Stimulated activated CD4-positive, alpha-beta T cell treated with anti-CD3 and anti-CD28 coated beads, Interleukin-1b, Interleukin-23, amount 100 ng/mL, for 1 hour (primary cell): ENCODE measurements at places on chromosomes 6 and 20.

- DNase-seq = no peak
Measured at GRCh38 chr6:31407699-31408098, 4.3 kb downstream of the MICA start.

DNA sequence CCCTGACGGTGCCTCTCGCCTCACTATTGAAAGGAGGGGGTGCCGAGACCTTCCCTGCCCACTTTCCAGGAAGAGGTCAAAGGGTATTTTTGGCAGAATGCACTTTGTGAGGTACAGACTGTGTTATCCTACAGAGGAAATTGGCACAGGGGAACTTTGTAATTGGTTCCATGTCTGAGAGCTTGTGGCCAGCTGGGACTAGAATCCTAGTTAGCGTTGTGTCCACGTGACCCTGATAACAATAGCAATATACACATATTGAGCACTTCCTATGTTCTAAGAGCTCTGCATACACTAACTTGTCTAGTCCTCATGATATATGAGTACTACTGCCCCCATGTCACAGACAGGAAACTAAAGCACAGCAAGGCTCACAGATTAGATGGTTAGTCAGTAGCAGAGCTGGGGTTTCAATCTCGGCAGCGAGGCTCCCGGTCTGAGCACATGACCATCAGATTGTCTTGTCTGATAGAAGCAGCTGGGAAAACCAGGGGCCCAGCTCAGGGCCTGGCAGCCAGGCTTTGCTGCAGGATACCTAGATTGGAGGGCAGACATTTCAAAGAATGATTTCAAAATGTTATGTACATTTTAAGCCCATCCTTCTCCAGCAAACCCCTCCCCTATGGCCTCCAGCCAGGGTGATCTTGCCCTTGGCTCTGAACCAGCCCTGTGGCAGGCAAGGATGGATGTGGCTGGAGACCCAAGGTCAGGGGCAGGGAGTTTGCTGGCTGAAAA lies 1.4 kb downstream of the MAPK13 start:
- DNase-seq = no peak

DNA sequence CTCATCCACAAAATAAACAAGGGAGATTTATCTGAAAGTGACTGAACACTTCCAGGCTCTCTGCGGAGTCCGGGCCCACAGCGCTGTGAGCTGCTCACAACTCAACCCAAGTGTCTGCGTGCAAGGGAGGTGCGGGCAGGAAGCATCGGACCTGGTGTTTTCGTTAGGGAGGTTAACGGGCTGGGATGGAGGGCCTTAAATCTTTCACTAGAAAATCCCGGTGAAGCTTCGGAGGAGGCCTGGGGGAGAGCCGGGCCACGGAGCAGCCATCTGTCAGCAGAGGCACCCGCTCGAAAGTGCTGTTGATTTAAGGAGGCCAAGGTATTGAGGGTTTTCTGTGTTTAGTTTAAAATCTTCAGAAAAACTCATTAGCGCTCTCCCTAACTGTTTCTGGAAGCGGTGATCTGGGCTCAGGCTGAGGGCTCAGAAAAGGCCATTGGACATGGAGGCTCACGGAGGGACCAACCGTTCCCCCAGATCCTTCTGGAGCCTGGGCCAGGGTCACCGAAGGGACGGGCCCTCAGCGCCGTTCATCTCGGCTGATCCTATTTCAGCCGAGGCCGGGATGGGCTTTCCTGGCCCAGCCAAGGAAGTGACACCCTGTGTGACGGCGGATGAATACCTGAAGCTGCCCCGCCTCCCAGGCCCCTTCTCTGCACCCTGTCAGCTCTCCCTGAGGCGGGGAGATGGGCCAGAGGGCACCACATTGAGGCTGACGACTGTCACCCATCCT lies 20.7 kb downstream of the GATA5 start:
- DNase-seq = no peak

- no peak for DNase-seq
Measured at GRCh38 chr6:142413111-142413510, 111.3 kb downstream of the ADGRG6 start.

DNA sequence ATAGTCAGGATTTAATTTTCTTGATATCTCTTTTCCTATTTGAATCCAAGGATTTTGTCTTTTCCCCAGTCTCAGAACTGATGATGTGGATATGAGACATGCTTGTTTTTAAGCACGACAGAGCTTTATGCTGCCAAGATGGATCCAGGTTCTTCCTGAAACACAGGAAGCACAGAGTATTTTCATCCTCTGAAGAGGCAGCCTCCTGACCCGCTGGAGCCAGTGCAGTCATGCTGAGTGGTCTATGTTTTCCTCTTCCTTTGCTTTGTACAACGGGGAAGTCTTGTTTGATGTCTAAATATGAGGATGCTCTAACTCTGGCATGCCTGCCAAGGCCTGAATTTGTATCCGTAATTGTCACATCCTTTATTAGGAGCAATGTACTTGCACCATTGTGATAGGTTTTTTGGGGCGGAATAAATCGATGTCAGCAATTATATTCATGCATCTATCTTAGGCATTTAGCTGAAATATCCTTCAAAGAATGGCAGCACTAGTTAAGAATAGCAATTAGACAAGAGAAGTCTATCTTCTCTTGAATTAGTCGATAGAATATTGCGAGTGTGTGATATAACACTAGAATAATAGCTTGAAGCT lies 407.1 kb upstream of the JAG1 start:
- no peak for DNase-seq

DNA sequence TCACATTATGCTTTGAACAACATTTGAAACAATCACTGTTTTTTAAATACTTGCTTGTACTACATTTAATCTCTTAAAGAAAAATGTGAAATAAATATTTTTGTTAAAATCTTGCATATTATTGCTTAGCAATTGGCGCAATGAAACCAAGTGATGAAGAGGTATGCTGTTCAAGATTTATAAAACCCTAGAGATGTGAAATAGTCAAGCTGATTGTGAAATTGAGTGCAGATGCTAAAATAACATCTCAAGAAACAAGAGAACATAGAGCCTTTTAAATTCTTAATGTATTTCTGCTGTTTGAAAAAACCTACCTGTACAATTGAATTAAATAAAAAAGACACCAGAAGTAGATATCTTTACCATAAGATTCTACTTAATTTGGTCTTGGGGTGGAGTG lies 179.2 kb upstream of the MCHR2 start:
- DNase-seq = no peak

DNA sequence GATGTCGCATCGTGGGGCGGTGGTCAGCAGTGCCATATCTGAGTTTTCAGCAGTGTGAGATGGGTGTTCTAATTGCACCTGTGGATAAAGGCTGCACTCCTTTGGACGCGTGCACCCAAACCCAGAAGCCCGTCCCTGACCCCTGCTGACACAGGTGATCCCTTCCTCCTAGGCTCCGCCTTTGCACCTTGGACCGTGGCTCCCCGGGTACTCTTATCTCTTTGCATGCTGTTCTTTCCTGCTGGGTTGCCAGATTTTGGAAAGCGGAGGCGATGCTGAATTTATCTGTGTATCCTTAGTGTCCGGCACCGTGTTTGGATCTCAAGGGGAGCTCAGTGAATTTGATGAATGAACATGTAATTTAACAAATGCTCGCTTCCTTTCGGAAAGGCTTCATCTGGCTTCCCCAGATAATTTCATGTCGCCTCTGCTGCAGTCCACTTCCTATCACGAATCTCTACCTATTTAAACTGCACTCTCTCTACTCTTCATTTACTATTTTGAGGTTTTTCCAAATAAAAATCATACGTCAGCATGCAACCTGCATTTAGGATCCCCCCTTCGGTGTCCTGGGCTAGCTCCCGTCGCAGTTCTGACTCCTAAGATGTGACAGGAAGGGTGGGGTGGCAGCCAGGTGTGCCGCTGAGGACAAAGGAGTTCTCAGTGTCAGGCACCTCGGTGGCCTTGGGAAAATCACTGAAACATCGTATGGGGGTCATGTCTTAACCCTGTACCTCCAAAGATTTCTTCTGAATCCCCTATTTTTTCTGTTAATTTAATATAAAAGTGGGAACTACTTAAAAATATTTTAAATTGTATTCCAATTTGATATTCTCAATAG lies 753 bp upstream of the PERP start:
- no peak for DNase-seq

- DNase-seq = no peak
Measured at GRCh38 chr20:53917145-53918019, 153.0 kb downstream of the BCAS1 start.

- no peak for DNase-seq
Measured at GRCh38 chr20:823574-823902, 10.0 kb upstream of the FAM110A start.

DNA sequence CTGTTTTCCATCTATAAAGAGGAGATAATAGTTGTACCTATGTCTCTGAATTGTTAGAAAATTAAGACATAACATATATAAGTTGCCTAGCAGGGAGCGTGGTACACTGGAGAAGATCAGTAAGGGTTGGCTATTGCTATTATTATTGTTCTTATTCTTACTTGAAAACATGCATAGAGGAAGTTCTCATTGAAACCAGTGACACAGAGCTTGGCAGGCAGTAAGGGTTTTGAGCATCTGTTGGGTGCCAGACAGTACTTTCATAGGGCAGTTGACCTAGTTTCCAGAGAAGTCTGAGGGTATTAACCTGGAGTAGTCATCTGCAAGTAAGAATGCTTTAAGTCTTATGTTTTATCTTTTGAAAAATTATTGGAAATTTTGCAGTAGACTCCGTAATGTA lies 13.3 kb upstream of the SGK1 start:
- DNase-seq = no peak

GRCh38 chr6:14102383-14102782 lies 15.2 kb upstream of the CD83 start:
- no peak for DNase-seq

GRCh38 chr6:141199074-141199473 lies 933.7 kb upstream of the GJE1 start:
- DNase-seq = no peak

DNA sequence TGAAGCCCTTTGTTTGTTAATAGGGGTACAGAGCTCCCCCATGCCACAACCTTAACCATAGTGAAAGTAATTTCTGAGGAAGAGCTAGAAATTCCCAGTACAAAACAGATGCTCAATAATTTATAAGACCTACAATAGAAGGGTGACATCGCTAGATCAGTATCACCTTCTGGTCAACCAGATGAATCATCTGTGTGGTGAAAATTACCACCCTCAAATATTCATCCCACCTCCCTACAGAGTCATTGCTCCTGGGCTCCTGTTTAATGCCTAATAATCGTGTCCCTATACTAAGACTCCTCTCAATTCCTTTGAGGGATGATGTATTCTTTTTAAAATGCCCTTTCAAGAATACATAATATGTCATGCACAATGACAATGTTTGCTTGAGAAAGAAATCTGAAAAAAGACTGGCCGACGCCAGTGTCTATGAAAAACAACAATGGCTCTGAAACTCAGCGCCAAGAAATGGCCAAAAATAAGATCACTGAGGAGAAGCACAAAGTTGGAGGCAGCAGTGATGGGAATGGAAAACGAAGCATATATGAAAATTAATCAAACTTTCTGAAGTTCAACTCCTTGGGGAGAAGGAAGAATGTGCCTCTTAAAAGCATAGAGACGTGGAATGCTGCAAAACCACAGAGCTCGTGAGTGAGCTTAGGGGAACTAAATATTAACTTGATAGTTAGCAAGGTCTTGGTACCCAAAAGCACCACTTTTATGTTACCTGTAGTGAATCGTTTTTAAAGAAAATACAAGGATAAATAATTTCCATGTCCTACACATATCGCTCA lies 11.0 kb upstream of the ADGRF5 start:
- DNase-seq = no peak

DNA sequence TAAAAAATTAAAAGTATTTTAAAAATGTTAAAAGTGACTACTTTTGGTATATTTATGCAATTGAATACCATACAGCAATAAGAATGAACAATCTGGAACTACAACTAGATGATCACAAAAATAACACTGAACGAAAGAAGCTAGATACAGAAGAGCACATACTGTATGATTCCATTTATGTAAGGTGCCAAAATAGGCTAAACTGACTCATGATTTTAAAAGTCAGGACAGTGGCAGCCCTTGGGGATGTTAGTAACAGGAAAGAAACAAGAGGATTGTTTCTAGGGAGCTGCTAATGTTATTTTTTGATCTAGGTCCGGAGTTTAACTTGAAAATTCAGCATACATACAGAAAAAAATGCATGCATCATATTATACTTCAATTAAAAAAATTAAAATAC lies 42.3 kb downstream of the KIF13A start:
- no peak for DNase-seq

- no peak for DNase-seq
Measured at GRCh38 chr20:47868236-47868635, 83.0 kb upstream of the SULF2 start.

DNA sequence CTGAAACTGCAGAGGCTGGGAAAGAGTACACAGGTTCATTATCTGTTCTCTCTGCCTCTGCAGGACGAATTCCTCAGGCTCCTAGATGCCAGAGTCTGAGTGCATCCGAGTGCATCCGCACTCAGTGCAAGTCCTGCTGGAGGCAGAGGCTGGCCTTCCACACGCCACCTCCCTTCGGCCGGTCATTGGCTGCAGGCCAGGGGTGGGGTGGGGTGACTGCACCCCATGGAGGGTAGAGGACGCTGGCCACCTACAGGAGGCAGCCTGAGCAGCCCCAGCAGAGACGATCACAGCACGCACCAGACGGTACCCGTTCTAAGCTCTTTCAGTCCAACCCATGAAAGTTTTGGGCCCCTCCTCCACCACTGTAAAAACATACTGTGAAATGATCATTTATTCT lies 11.7 kb downstream of the SFT2D1 start:
- no peak for DNase-seq
